ENCODE measurements at places on chromosomes 5 and 9. TPM values are rescaled to one million over a fixed set of nuclear protein-coding genes. Genes with fewer than 3 reads are reported as not detected.

DNA sequence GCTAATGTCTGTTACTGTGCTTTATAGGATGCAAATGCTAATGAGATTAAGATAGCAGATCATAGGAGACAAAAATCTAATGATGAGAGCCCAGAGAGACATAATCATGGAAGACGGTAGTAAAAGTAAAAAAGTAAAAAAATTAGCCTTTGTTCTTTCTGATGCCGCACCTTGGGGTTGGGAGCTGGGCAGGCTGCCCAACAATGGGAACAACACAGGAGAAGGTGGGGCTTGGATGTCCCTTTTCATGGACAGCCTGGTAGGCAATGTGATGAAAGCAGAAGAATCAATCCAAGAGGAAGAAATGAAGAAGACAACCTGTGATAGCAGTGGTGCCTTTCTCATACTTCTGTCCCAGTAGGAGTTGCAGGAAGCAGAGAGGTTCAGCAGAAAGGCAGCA, 57.2 kb downstream of the RAB14 start:
- DNase-seq = no peak

DNA sequence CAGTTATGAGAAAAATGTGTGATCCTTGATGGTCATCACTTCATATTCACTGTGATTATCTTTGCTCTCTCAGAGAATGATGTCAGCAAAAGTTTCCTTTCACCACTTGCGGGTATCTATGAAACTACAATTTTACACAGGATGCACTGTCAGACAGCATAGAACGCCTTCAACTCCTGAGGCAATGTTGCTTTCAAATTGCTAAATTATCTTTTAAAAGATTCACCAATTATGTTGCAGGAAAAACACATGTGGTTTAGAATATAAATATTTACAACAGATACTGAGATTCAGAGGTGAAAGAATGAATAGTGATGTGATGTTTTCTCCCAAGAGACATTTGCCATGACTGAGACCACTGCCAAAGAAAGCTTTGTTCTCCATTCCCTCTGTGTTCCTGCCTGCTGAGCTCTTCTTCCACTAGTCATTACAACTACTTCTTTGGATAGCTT, 879.8 kb upstream of the DMAC1 start:
- no peak for DNase-seq

DNA sequence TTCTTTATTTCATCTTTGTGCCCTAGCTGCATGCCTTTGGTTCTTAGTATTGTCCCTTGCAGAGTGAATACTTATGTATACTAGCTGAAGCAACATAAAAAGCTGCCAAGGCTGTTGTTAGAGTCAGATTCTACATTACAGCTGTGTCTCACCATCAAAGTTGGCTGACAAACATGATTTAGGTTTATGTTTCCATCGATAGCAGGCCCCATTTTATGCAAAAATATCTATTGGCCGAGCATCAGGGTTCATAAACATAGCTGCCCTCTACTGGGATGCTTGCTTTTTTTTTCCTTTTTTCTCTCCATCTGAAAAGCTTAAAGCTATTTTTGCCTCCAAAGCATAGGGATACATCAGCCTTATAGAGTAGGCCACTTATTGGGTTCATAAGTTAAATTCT, 68.0 kb downstream of the FAM174A start:
- no peak for DNase-seq

The PAX5 gene
- 0.95 TPM for total RNA-seq

DNA sequence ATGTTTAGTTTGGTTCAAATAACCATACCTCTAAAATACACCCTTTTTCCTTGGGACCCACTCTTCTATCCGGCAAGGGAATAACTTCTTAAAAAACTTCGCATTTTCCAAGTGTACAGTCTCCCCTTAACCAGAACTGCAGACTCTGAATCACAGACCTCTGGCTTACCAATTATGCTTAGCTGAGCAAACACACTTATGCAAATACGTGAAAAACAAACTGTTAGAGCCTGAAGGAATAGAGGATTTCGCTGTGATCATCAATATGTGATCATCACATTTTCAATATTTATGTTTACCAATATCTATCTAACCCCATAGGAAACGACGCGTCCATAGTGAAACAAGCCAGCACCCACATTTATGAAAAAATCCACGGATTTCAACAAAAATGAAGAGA, 1.3 kb downstream of the LPAR1 start:
- no peak for DNase-seq
